ENCODE measurements at places on chromosomes 5 and 9.

DNA sequence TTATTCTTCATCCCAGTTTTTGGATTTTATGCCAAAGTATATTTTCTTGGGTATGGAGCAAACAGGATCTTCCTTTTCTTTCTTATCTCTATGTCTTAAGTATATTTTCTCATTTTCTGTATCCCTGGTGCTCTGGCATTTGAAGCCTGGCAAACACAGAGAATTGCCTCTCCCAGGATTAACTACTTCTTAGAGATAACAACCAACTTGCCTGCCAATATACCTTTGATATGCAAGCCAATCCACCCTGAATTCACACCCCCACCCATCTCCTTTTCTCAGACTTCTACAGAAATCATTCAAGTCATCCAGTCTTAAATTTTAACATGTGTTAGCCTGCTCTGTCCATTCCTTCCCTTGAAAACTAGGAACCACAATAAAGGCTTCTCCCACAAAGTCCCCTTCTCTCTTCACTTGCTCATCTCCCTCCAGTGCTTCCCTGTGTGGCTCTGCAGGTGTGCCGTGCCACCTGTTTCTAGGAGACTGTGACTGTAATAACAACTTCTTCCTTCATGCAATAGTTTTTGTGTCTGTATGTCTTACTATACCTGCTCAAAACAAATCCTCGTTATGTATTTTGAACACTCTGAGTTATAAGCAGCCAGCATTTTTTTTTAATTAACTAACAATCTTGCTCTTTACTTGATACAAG is 649.7 kb upstream of the RIOK2 start:
- no peak for DNase-seq
- no peaks in the 10 kb centered on the region for H3K36me3 ChIP-seq
- H3K4me1 ChIP-seq: no peaks in the 10 kb centered on the region
- H3K4me3 ChIP-seq: no peak overlapping the region
- no peak overlapping the region for H3K27ac ChIP-seq
- no peaks in the 10 kb centered on the region for H3K27me3 ChIP-seq

GRCh38 chr9:124290743-124291554 is 33.2 kb downstream of the NEK6 start:
- H3K4me3 ChIP-seq: no peak overlapping the region
- no peak for DNase-seq
- H3K4me1 ChIP-seq: peaks cover 15% of the 10 kb centered on the region
- no peak overlapping the region for H3K27ac ChIP-seq
- no peaks in the 10 kb centered on the region for H3K36me3 ChIP-seq

- H3K27me3 ChIP-seq: no peaks in the 10 kb centered on the region
- H3K27ac ChIP-seq: no peak overlapping the region
- H3K36me3 ChIP-seq: no peaks in the 10 kb centered on the region
- DNase-seq: no peak
- H3K4me3 ChIP-seq: no peak overlapping the region
Measured at GRCh38 chr5:175842951-175843793, 28.2 kb upstream of the CPLX2 start.

- no peak for DNase-seq
- H3K4me3 ChIP-seq: no peak overlapping the region
- no peaks in the 10 kb centered on the region for H3K27me3 ChIP-seq
- no peak overlapping the region for H3K27ac ChIP-seq
- H3K4me1 ChIP-seq: no peaks in the 10 kb centered on the region
- H3K36me3 ChIP-seq: no peaks in the 10 kb centered on the region
Measured at GRCh38 chr5:83104021-83104420, 26.7 kb downstream of the XRCC4 start.

DNA sequence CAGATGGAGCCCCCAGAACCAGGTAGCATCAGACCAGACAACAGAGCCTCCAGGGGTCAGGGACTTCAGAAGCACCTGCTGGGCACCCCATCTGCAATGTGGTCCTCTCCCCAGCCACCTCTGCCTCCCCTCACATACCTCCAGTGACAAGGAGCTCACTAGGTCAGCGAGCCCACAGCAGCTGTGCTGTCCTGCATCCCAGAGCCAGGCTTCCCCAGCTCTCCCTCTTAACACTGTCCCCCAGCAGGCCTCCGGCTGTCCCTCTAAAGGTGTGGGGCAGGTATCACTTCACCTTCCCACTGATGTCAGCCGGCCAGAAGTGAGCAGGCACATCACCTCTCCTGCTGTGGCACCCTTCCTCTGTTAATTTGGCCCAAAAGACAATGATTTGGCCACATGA is 83.6 kb downstream of the LMX1B start:
- no peak overlapping the region for H3K27ac ChIP-seq
- H3K4me1 ChIP-seq: no peaks in the 10 kb centered on the region
- H3K36me3 ChIP-seq: no peaks in the 10 kb centered on the region
- no peak for DNase-seq
- no peaks in the 10 kb centered on the region for H3K27me3 ChIP-seq
